ENCODE measurements at places on chromosomes 7 and 10.

DNA sequence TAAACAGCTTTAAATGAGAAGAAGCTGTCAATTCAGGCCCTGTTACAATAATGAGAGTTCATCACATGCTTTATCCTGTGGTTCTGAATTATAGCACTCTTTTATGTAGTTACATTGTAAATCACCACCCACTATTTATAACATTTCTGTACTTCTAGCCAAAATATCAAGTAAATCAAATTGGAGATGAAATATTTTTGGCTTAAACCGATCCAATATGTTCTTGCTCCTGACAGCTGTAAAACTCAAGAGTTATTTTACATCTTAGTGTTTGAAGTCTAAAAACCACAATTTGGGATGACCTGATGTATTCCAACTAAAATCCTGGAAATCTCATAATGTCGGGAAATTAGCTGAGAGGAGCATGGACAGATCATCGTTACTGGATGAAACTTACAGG, 371.2 kb upstream of the LRRN3 start:
- H3K36me3 ChIP-seq: no peaks in the 10 kb centered on the region
- no peaks in the 10 kb centered on the region for H3K27me3 ChIP-seq
- no peak overlapping the region for H3K4me3 ChIP-seq
- no peaks in the 10 kb centered on the region for H3K4me1 ChIP-seq
- no peak overlapping the region for H3K27ac ChIP-seq

GRCh38 chr10:34430685-34431084, 384.4 kb downstream of the PARD3 start:
- H3K27me3 ChIP-seq: no peaks in the 10 kb centered on the region
- H3K36me3 ChIP-seq: no peaks in the 10 kb centered on the region
- peak; percentile 15 for DNase-seq
- H3K27ac ChIP-seq: no peak overlapping the region
- H3K4me3 ChIP-seq: no peak overlapping the region

GRCh38 chr10:125739994-125740679, 20.6 kb downstream of the EDRF1 start:
- no peaks in the 10 kb centered on the region for H3K27me3 ChIP-seq
- no peak overlapping the region for H3K4me3 ChIP-seq
- no peaks in the 10 kb centered on the region for H3K4me1 ChIP-seq
- peaks cover 48% of the 10 kb centered on the region for H3K36me3 ChIP-seq
- no peak overlapping the region for H3K27ac ChIP-seq

DNA sequence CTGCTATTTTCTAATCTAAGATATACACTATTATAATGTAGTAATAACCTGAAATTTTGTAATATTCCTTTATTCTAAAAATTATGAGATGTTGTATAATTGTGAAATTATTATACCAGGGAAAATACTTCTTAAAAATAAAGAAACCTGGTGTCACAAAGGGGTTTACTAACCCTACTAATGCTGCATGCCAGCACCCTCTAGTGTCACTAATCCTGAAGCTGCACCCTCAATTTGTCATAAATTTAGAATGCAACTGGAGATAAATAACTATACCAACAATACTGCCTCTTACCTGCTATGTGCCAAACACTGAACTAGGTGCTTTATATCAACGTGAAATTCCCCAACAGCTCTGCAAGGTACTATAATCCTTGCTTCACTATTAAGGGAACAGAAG, 30.8 kb downstream of the TM9SF3 start:
- H3K36me3 ChIP-seq: peaks cover 51% of the 10 kb centered on the region
- H3K27me3 ChIP-seq: no peaks in the 10 kb centered on the region
- DNase-seq: peak; percentile 54
- no peaks in the 10 kb centered on the region for H3K4me1 ChIP-seq

DNA sequence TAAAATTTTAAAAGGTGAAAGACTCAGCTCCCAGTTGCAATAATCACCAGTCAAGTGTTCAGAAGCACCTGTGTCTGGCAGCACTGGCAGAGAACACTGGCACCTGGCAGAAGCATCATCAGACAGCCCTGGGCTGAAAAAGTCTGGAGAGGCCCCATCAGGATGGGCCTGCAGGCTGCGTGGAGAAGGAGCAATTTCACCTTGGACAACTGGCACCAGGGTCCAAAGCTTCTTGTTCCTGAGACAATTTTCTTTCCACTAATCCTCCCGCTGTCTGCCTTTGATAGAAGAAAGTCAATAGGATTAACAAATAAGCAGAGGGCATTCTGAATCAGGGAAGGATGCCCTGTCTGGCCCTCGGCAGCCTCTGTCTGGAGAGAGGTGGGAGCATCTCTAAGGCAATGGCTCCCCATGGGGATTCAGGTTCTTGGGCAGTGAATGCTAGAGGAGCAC, 6.5 kb downstream of the COBL start:
- peaks cover 21% of the 10 kb centered on the region for H3K27me3 ChIP-seq
- no peaks in the 10 kb centered on the region for H3K4me1 ChIP-seq
- no peak for DNase-seq
- H3K36me3 ChIP-seq: no peaks in the 10 kb centered on the region
- H3K4me3 ChIP-seq: no peak overlapping the region

GRCh38 chr10:31031205-31031557, 484 bp downstream of the ZNF438 start:
- H3K27me3 ChIP-seq: no peaks in the 10 kb centered on the region
- peak overlapping the region; percentile 82 for H3K4me3 ChIP-seq
- peak overlapping the region; percentile 77 for H3K27ac ChIP-seq

DNA sequence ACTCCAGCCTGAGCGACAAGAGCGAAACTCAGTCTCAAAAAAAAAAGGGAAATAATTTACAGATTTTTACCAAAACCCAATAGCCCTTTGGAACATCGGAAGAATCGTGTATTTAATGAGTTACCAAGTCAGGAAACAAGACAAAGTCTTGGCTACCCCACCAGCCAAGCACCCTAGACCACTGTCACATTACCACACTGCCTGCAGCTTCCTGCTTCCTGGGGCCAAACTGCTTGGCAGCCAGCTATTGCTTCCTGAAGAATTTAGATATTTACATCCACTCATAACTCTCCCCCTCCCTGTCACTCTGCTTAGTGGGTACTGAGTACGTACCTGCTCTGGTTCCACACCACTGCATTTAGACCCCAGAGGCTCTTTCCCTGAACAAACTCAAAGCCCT, 14.1 kb upstream of the TNPO3 start:
- H3K27me3 ChIP-seq: no peaks in the 10 kb centered on the region
- H3K27ac ChIP-seq: no peak overlapping the region
- DNase-seq: peak; percentile 24
- H3K36me3 ChIP-seq: no peaks in the 10 kb centered on the region
- peaks cover 4% of the 10 kb centered on the region for H3K4me1 ChIP-seq

- H3K4me3 ChIP-seq: no peak overlapping the region
- H3K4me1 ChIP-seq: peaks cover 18% of the 10 kb centered on the region
- peaks cover 84% of the 10 kb centered on the region for H3K27me3 ChIP-seq
- no peak overlapping the region for H3K27ac ChIP-seq
- no peaks in the 10 kb centered on the region for H3K36me3 ChIP-seq
Observed at GRCh38 chr10:122116331-122116730, 127.4 kb downstream of the TACC2 start.

GRCh38 chr7:100629117-100629716, 12.1 kb downstream of the TFR2 start:
- H3K27me3 ChIP-seq: no peaks in the 10 kb centered on the region
- peak; percentile 39 for DNase-seq
- no peak overlapping the region for H3K27ac ChIP-seq

DNA sequence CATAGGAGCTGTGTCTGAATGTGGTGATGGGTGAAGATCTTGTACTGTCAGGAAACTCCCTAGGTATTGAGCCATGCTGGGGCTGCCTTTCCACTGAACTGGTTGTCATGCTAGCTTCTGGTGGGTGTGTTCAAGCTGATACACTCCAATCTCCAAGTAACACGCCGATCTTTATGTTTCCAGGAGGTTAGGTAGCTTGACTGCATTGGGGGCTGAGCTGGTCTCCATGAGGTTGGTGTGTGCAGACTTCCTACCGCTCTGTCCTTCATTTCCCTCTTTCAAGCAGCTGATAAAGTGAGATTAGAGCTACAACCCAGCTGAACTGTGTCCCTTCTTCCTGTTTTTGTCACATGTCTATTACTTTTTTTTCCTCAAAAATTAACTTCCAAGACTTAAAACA, 265.5 kb downstream of the ANKRD30A start:
- no peaks in the 10 kb centered on the region for H3K4me1 ChIP-seq
- H3K27ac ChIP-seq: no peak overlapping the region

GRCh38 chr7:149764481-149765398, 8.6 kb downstream of the ZNF467 start:
- DNase-seq: no peak
- no peak overlapping the region for H3K4me3 ChIP-seq
- peaks cover 41% of the 10 kb centered on the region for H3K36me3 ChIP-seq
- H3K4me1 ChIP-seq: no peaks in the 10 kb centered on the region

DNA sequence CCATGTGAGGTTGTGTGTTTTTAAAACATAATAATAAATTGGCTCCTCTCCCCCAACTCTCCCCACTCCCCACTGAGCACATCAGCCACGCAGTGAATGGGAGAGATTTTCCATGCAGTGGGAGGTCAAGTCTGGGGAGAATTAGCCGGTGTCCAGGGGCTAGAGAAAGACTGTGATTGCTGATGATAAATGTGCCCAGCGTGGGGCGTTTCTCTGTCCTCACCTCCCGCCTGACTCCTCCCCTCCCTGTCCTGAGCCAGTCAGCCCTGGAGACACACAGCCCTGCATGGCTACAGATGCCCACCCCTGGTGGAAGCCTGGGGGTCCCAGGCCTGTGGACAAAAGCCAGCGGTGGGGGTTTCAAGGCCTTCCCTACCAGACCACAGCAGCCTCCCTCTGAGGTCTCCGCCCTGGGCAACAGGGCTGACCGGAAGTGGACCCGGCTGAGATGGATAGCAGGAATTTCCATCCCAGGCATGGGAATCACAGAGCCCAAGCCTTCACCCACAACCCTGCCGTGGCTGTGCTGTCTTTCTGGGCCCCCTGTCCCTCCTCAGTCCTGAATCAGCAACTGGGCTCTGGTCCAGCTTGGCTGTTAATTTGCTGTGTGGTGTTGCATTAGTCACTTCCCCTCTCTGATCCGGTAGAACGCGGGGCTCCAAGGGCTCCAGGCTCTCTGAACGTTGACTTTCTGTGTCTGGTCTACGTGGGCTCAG, 46.8 kb upstream of the SLC29A3 start:
- no peaks in the 10 kb centered on the region for H3K36me3 ChIP-seq
- DNase-seq: no peak

- no peaks in the 10 kb centered on the region for H3K36me3 ChIP-seq
- peak; percentile 39 for DNase-seq
- H3K27ac ChIP-seq: no peak overlapping the region
- H3K4me3 ChIP-seq: no peak overlapping the region
Observed at GRCh38 chr7:151754142-151754590, 122.7 kb downstream of the PRKAG2 start.

DNA sequence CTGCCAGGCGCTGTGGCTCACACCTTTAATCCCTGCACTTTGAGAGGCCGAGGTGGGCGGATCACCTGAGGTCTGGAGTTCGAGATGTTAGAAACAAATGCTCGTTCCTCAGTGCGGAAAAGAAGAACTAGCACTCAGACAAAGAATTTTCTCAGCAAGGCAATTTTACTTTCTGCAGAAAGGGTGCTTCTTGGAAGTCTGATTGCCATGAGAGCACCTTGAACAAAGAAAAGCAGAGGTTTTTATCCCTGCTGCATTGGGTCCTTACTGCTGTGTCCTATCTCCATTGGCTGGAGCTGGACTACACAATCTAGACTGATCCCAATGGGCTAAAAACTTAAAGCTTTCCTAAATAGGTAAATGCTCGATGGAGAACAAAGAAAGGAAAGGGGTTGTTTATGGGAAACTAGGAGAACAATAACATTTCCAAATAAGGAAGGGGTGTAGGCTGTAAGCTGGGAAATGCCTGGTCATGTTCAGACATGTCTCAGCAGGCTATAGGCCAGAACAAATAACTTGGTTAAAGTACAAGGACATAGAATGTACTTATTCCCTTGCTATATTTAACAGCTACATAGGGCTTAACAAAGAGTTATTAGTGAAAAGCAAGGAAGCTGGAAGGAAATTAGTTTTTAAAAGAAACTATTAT, 26.1 kb upstream of the ACTR3B start:
- no peaks in the 10 kb centered on the region for H3K27me3 ChIP-seq
- no peaks in the 10 kb centered on the region for H3K36me3 ChIP-seq

DNA sequence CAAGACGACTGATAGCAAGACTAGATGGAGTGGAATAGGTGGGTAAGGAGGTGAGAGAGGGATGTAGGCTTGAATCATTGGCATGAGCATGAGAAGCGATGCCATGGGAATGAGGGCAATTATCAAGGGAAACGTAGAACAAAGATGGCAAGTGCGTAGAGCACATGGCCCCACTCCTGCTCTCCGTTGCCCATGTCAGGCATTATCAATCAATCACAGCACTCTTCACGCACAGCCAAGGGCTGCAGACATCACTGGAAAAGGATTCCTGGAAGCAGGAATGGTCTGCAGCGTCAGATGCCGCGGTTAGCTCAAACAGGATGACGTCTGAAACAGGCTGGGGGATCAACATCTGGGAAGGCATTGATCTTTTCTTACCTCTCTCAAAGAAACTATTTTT, 25.6 kb upstream of the GALNTL5 start:
- no peak overlapping the region for H3K4me3 ChIP-seq
- H3K27ac ChIP-seq: no peak overlapping the region
- H3K27me3 ChIP-seq: no peaks in the 10 kb centered on the region

- no peak overlapping the region for H3K27ac ChIP-seq
- no peaks in the 10 kb centered on the region for H3K27me3 ChIP-seq
- no peaks in the 10 kb centered on the region for H3K36me3 ChIP-seq
- DNase-seq: no peak
Observed at GRCh38 chr7:156906200-156906649, 13.2 kb upstream of the LMBR1 start.

DNA sequence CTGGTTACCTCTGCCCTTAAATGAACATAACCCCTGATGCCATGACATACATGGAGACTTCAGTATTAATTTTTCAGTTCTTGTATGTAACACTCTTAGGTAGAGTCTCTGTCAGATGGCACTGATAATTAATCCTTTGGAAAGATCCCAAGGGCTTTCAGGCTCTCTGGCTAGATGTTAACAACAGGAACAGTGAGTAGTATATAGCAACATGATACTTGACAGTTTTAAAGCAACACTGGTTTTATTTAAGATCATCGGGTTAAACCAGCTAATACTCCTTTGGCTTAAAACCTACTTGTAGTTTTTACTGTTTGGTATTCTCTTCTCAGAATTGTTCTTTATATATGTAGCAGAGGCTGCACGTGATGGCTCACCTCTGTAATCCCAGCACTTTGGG, 27.3 kb downstream of the AHCYL2 start:
- H3K27ac ChIP-seq: no peak overlapping the region
- H3K36me3 ChIP-seq: no peaks in the 10 kb centered on the region
- DNase-seq: no peak
- no peak overlapping the region for H3K4me3 ChIP-seq

All from common myeloid progenitor, CD34-positive (primary cell).